Muscle of arm (tissue), 14 donors: ENCODE measurements at places on chromosomes 6 and 20.

GRCh38 chr20:51602131-51602530 lies 59.6 kb upstream of the NFATC2 start:
- no peak for DNase-seq

- DNase-seq: no peak
Observed at GRCh38 chr20:51796340-51796739, 6.0 kb downstream of the SALL4 start.

- DNase-seq: no peak
Observed at GRCh38 chr6:2686515-2686914, 64.2 kb downstream of the MYLK4 start.

DNA sequence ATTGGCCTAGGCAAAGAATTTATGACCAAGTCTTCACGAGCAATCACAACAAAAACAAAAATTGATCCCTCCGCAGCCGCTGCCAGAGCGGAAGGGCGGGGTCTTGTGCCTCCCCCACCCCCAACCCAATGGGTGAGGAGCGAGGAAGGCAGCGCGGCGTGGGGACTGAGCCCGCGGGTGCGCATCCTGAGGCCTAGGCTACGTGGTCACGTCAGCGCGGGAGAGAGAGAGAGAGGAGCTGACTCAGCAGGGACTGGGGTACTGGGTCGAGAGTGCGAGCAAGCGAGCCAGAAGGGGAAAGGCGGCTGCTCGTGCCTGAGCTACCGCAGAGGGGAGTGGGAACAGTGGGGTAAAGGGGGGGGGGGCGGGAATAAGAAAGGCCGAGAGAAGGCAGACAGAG lies 90.1 kb upstream of the FERMT1 start:
- DNase-seq: no peak

DNA sequence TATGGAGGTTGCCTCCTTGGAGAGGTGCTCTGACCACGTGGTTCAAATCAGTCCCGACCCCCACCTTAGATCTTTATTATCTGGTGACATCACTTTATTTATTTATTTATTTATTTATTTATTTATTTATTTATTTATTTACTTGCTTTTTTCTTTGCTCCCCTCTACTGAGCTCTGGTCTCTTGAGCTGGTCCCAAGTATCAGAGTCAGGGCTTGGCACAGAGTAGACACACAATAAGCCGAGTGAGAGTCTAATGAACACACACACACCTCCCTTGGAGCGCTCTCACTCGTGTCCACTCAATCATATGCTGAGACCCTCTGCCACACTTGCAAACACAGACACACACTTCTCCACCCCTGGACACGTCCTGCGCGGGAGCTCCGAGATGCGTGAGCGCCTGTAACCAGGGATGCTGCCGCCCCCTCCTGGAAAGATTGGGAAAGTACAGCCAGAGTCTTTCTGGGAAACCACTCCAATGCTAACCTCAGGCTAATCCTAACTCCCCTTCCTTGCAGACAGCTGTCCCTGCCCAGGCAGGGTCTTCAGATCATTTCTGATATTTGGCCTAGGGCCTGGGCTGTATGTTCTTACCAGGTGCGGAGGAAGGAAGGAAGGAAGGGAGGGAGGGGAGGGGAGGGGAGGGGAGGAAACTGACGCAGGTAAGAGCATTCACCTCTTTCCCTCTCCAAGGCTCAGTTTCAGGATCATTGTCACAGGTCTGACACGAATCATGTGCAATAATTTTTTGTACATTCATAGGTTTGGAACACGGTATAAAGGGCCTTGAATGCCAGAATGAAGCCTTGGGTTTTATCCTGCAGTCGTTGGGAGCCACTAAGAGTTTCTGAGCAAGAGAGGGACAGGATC lies 70.9 kb downstream of the STK35 start:
- DNase-seq: peak; percentile 75

- no peak for DNase-seq
Observed at GRCh38 chr6:122068291-122068769, 331.1 kb upstream of the HSF2 start.

GRCh38 chr6:30530014-30530413 lies 26.3 kb downstream of the GNL1 start:
- DNase-seq: no peak
